ENCODE measurements at places on chromosomes 6 and 20.

- peaks cover 14% of the 10 kb centered on the region for H3K4me1 ChIP-seq
- no peaks in the 10 kb centered on the region for H3K27me3 ChIP-seq
- H3K4me3 ChIP-seq = no peak overlapping the region
- no peaks in the 10 kb centered on the region for H3K36me3 ChIP-seq
- no peak overlapping the region for H3K27ac ChIP-seq
- DNase-seq = no peak
These were observed 174.5 kb downstream of the WDR27 start for GRCh38 chr6:169527306-169527705.

DNA sequence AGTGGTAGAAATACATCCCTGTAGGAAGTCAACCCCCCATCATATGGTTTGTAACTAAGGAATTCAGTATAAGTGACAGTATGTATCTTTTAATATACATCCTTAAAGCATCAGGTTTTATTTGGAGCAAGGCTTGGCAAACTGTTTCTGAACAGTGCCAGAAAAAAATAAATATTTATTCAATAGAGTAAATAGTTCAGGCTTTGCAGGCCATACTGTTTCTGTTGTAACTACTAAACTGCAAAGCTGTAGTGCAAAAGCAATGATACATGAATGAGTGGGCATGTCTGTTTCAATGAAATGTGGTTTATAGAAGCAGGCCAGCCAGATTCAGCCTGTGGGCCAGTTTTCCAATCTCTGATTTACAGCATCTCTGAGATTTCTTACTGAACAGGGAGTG, 977 bp downstream of the MEI4 start:
- H3K27me3 ChIP-seq = no peaks in the 10 kb centered on the region
- H3K4me3 ChIP-seq = no peak overlapping the region
- H3K27ac ChIP-seq = no peak overlapping the region
- no peaks in the 10 kb centered on the region for H3K36me3 ChIP-seq
- no peak for DNase-seq

DNA sequence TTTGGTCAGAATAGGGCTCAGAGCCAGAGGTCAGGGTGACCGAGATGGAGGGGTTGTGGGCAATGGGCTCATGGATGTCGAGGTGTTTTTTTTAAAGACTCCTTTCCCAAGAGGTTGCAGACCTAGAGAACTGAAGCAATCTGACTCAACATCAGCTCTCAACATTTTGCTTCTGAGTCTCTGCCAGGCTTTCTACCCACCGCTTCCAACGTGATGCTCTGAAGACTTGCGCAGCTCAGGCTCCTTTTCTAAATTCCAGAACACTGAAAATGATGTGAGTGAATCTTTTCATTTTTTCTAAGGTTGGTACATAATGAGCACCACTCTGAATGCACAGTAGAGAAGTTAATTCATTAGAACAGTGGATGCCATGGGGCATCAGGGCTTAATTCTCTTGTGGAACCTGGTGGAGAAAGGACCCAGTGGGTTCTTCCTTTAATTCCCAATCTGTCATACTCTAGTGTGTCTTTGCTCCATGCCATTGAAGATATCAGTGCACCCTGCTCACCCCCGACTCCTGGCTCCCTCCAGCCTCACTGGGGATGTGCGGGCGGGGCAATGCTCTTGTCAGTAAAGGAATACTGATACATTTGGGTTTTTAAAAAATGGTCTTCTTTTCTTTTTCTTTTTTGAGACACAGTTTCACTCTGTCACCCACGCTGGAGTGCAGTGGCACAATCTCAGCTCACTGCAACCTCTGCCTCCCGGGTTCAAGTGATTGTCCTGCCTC, 17.0 kb upstream of the KIF13A start:
- no peaks in the 10 kb centered on the region for H3K4me1 ChIP-seq
- no peak overlapping the region for H3K4me3 ChIP-seq
- no peak overlapping the region for H3K27ac ChIP-seq
- no peaks in the 10 kb centered on the region for H3K36me3 ChIP-seq
- H3K27me3 ChIP-seq = no peaks in the 10 kb centered on the region

DNA sequence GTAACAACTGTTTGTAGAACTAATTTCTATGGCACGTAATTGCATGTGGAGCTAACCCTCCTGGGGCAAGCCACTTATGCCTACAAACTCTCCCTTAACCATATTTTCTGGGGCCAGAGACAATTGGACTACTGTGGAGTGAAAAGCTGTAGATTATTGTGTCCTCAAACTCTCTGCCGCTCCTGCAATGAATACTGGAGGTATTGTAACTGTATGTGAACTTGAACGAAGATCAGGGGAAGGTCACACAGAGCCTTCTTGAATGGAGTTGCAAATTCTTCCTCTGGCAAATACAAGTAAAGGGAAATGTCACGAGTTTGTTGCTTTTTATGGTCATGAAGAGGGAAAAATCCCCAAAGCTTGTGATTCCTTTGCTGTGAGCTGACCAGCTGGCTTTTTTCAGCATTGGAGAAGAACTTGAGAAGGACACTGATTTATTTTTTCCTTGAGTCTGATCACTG, 18.2 kb downstream of the AKAP12 start:
- H3K4me3 ChIP-seq = no peak overlapping the region
- no peaks in the 10 kb centered on the region for H3K27me3 ChIP-seq
- H3K27ac ChIP-seq = no peak overlapping the region
- DNase-seq = no peak

- H3K4me1 ChIP-seq = no peaks in the 10 kb centered on the region
- no peak overlapping the region for H3K4me3 ChIP-seq
- no peak overlapping the region for H3K27ac ChIP-seq
- no peaks in the 10 kb centered on the region for H3K36me3 ChIP-seq
These were observed 109.8 kb downstream of the JARID2 start for GRCh38 chr6:15355683-15356099.

GRCh38 chr20:40230486-40230885, 458.6 kb downstream of the MAFB start:
- no peaks in the 10 kb centered on the region for H3K36me3 ChIP-seq
- no peaks in the 10 kb centered on the region for H3K4me1 ChIP-seq
- no peaks in the 10 kb centered on the region for H3K27me3 ChIP-seq
- no peak for DNase-seq
- H3K27ac ChIP-seq = no peak overlapping the region

DNA sequence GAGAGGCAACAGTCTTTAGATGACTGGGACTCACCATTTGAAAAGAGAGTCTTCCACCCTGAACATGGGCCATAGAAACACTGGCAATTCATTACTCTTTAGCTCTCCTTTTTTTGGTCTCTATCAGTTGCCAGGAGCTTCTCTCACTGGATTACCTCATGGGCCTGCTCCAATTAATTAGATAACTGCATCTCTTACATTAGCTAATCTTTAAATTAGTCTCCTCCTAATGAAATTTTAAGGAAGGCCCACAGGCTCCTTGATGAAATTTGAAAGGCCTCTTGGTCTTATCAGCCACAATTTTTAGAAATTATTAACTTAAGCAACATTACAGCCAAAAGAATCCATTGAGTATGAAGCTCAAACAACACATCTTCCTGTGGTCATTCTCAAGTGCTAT, 184.4 kb downstream of the UNC5CL start:
- H3K4me1 ChIP-seq = no peaks in the 10 kb centered on the region
- no peaks in the 10 kb centered on the region for H3K27me3 ChIP-seq
- H3K27ac ChIP-seq = no peak overlapping the region
- H3K4me3 ChIP-seq = no peak overlapping the region
- DNase-seq = no peak
- H3K36me3 ChIP-seq = no peaks in the 10 kb centered on the region

- peaks cover 6% of the 10 kb centered on the region for H3K4me1 ChIP-seq
- no peaks in the 10 kb centered on the region for H3K36me3 ChIP-seq
- no peak for DNase-seq
- H3K4me3 ChIP-seq = no peak overlapping the region
These were observed 215.3 kb downstream of the BMP7 start for GRCh38 chr20:57051096-57051495.

DNA sequence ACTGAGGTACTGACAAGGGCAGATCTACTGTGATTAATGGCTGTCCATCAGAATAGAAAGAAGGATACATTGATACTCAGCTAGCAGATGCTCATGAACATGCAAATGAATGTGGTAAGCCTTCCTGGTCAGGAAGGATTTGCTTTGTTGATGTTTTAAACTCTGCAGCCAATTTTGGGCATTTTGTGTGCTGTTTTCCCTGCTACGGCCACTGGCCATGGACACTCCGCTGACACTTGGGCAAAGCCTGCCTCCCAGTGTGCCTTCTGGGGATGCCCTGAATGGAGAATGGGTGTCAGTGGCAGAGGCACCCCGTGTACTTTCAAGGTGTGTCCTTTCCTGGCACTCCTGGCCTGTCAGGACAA, 113.1 kb downstream of the SOBP start:
- no peaks in the 10 kb centered on the region for H3K36me3 ChIP-seq
- H3K4me3 ChIP-seq = no peak overlapping the region
- no peak overlapping the region for H3K27ac ChIP-seq
- H3K4me1 ChIP-seq = peaks cover 18% of the 10 kb centered on the region

GRCh38 chr20:19161336-19161735, 51.1 kb upstream of the SLC24A3 start:
- no peaks in the 10 kb centered on the region for H3K4me1 ChIP-seq
- no peak for DNase-seq
- H3K27me3 ChIP-seq = no peaks in the 10 kb centered on the region
- no peak overlapping the region for H3K4me3 ChIP-seq

DNA sequence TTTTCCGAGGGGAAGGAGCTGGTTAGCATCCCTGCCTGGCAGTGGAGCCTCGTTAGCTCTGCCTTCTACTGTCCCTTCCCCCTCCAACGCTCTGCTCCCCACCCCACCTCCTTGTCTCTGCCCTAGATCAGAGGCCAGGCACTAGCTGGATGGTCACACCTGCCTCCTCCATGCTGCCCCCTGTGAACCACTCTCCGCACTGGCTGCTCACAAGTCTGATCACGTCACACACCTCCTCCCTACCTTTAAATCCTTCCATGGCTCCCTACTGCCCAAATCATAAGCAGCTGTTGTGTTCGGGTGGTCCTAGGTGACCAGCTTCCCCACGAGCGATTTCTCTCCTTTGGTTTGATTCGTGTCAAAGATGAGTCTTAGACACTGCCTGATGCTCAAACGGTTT, 71.3 kb downstream of the CHMP4B start:
- H3K4me3 ChIP-seq = no peak overlapping the region
- DNase-seq = no peak
- no peak overlapping the region for H3K27ac ChIP-seq

GRCh38 chr20:17972121-17972520, 3.3 kb downstream of the MGME1 start:
- H3K4me1 ChIP-seq = peaks cover 23% of the 10 kb centered on the region
- peaks cover 7% of the 10 kb centered on the region for H3K36me3 ChIP-seq

GRCh38 chr6:49332781-49333180, 130.3 kb downstream of the MMUT start:
- no peaks in the 10 kb centered on the region for H3K36me3 ChIP-seq
- no peaks in the 10 kb centered on the region for H3K27me3 ChIP-seq
- H3K4me3 ChIP-seq = no peak overlapping the region
- no peak overlapping the region for H3K27ac ChIP-seq
- no peak for DNase-seq

DNA sequence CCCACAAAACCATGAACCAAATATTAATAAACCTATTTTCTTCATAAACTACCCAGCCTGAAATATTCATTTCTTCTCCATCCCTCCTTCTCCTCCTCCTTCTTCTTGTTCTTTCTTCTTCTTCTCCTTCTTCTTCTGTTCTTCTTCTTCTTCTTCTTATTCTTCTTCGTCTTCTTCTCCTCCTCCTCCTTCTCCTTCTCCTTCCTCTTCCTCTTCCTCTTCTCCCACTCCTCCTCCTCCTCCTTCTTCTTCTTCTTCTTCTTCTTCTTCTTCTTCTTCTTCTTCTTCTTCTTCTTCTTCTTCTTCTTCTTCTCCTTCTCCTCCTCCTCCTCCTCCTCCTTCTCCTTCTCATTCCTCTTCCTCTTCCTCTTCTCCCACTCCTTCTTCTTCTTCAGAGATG, 5.0 kb upstream of the TMEM74B start:
- peaks cover 3% of the 10 kb centered on the region for H3K4me1 ChIP-seq
- no peaks in the 10 kb centered on the region for H3K36me3 ChIP-seq
- H3K27me3 ChIP-seq = peaks cover 13% of the 10 kb centered on the region
- DNase-seq = no peak
- H3K4me3 ChIP-seq = no peak overlapping the region

DNA sequence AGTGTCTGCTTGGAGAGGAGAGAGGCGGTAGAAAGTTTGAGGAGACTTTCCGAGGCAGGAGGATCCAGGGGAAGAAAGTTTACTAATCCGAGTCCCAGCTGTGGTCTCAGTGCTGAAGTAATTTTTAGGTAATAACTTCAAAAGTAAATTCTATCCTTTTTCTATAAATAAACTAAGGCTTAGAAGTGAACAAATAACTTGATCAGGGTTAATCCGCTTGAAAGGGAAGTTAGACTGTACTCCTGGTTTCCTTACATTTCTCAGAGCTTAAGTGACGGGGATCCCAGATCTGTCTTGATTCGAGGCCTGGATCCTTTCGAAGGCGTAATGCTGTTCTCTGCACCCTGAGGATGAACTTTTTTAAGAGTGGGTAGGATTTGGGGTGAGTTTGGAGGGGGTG, 2.6 kb downstream of the STK35 start:
- H3K27me3 ChIP-seq = no peaks in the 10 kb centered on the region
- no peak for DNase-seq
- peak overlapping the region; percentile 98 for H3K27ac ChIP-seq
- H3K4me3 ChIP-seq = peak overlapping the region; percentile 83
- H3K36me3 ChIP-seq = peaks cover 12% of the 10 kb centered on the region
- peaks cover 21% of the 10 kb centered on the region for H3K4me1 ChIP-seq

- DNase-seq = no peak
- H3K4me3 ChIP-seq = no peak overlapping the region
- H3K27me3 ChIP-seq = no peaks in the 10 kb centered on the region
- no peaks in the 10 kb centered on the region for H3K4me1 ChIP-seq
These were observed 853.6 kb downstream of the C6orf118 start for GRCh38 chr6:164455835-164456234.
